ENCODE measurements at places on chromosomes 3 and 15. TPM values are rescaled to one million over a fixed set of nuclear protein-coding genes. Genes with fewer than 3 reads are reported as not detected.

Gene PLXNB1
- 5.2 TPM for total RNA-seq

Gene KLHL6
- total RNA-seq: not detected

Gene CHST13
- not detected for total RNA-seq

Gene RPL35A
- total RNA-seq: 1,064 TPM

Gene OXSM
- total RNA-seq: 10.6 TPM

Gene STRA6
- total RNA-seq: not detected

Gene C3orf18
- 6.8 TPM for total RNA-seq

- no peaks in the 10 kb centered on the region for H3K36me3 ChIP-seq
- H3K4me1 ChIP-seq: peaks cover 6% of the 10 kb centered on the region
- DNase-seq: no peak
- no peak overlapping the region for H3K4me3 ChIP-seq
These were observed 65.2 kb downstream of the TLE3 start for GRCh38 chr15:70032509-70032908.

GRCh38 chr3:29215948-29216347 is 64.9 kb upstream of the RBMS3 start:
- DNase-seq: peak; percentile 53
- H3K27me3 ChIP-seq: no peaks in the 10 kb centered on the region
- no peak overlapping the region for H3K4me3 ChIP-seq
- no peaks in the 10 kb centered on the region for H3K36me3 ChIP-seq

DNA sequence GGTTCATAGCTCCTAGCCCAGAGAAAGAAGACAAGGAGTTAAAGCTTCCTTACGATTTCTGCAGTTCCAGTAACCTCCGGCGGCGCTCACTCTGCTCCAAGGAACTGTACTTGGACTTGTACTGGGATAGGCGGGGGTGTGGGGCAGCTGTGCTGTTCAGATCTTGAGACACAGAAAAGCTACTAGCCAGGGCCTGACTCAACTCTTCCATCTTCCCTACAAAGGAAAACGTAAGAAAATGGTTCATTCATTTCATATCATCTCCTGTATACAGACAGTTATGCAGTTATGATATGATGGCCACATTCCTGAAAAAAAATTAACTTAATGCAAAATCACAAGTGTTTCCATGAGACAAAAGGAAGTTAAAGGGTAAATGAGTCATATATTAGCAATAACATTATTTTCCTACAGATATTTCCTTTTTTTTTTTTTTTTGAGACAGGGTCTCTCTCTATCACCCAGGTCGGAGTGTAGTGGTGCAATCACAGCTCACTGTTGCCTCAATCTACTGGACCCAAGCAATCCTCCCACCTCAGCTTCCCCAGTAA is 4.6 kb downstream of the SNUPN start:
- H3K27me3 ChIP-seq: no peaks in the 10 kb centered on the region
- H3K36me3 ChIP-seq: peaks cover 27% of the 10 kb centered on the region
- DNase-seq: peak; percentile 89
- H3K4me1 ChIP-seq: peaks cover 9% of the 10 kb centered on the region

GRCh38 chr3:51283421-51283820 is 101.7 kb upstream of the MANF start:
- DNase-seq: peak; percentile 11
- H3K36me3 ChIP-seq: no peaks in the 10 kb centered on the region
- H3K27me3 ChIP-seq: no peaks in the 10 kb centered on the region
- no peak overlapping the region for H3K4me3 ChIP-seq
- H3K27ac ChIP-seq: no peak overlapping the region

GRCh38 chr3:34015204-34016142 is 217.0 kb downstream of the PDCD6IP start:
- no peaks in the 10 kb centered on the region for H3K36me3 ChIP-seq
- DNase-seq: peak; percentile 39
- peaks cover 19% of the 10 kb centered on the region for H3K4me1 ChIP-seq
- H3K27me3 ChIP-seq: no peaks in the 10 kb centered on the region
- no peak overlapping the region for H3K4me3 ChIP-seq

GRCh38 chr15:61974118-61974517 is 86.1 kb downstream of the VPS13C start:
- no peaks in the 10 kb centered on the region for H3K27me3 ChIP-seq
- H3K4me1 ChIP-seq: peaks cover 3% of the 10 kb centered on the region

DNA sequence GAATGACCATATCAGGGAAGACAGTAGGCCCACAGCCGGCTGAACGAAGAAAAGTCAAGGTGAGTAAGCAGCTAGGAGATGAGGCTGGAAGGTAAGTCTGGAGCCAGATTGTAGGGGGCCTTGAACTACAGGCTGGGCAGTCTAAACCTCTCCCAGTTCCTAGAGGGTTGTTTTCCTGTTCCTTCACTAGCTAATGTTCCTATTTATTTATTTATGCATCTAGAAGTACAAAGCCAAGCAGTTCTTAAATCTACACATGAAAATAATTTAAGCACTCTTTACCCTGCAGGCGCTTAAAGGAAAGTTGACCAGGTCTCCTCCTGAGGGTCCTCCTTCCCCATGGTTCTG is 3.7 kb downstream of the ACAA1 start:
- no peak overlapping the region for H3K4me3 ChIP-seq
- no peaks in the 10 kb centered on the region for H3K27me3 ChIP-seq
- DNase-seq: no peak
- H3K4me1 ChIP-seq: peaks cover 5% of the 10 kb centered on the region

DNA sequence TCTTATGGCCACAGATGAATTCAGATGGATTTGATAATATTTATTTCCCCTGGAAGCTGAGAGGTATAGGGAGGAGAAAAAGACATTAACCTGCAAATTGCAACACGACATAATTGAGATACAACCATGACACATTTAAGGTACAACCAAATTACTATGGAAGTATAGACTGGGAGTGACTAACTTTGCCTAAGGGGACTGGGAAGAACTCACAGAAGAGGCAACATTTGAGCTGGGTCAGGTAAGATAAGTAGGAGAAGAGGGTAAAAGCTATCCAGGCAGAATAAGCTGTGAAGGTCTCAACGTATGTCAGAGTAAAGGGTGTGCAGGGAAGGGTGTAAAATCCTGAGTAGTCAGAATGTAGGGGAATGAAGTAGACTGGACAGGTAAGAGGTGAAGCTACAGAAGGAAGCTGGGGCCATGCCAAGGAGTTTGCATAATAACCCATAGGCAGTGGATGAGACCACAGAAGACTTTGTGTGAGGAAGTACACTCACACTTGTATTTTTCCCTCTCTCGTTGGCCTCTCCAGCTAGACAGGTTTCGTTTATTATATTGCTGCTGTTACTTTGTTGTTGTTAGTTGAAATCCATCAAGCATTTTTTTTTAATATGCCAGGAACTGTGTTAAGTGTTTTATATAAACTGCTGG is 28.0 kb upstream of the PTX3 start:
- no peak overlapping the region for H3K27ac ChIP-seq
- H3K36me3 ChIP-seq: no peaks in the 10 kb centered on the region
- no peaks in the 10 kb centered on the region for H3K27me3 ChIP-seq
- no peak for DNase-seq
- no peak overlapping the region for H3K4me3 ChIP-seq
- H3K4me1 ChIP-seq: peaks cover 5% of the 10 kb centered on the region

DNA sequence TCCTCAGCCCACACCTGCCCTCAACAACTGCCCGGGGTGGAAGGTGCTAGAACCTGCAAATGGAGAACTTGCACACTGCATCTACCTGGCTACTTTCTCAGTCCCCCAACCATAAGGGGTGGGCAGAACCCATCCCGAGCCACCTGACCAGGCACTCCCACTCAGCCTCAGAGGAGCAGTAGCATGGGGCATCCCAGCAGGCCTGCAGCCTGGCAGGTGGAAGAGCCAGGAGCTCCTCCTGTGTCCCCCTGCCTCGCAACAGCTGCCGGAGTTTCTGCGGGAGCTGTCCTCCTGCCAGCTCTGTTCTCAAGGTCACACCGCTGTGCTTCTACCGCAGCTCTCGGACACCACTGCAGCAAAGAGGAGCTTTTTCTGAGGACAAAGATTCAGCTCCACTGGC is 27.5 kb downstream of the RAB6B start:
- no peak overlapping the region for H3K27ac ChIP-seq
- H3K4me1 ChIP-seq: no peaks in the 10 kb centered on the region
- peaks cover 63% of the 10 kb centered on the region for H3K27me3 ChIP-seq
- no peak for DNase-seq
- no peak overlapping the region for H3K4me3 ChIP-seq

DNA sequence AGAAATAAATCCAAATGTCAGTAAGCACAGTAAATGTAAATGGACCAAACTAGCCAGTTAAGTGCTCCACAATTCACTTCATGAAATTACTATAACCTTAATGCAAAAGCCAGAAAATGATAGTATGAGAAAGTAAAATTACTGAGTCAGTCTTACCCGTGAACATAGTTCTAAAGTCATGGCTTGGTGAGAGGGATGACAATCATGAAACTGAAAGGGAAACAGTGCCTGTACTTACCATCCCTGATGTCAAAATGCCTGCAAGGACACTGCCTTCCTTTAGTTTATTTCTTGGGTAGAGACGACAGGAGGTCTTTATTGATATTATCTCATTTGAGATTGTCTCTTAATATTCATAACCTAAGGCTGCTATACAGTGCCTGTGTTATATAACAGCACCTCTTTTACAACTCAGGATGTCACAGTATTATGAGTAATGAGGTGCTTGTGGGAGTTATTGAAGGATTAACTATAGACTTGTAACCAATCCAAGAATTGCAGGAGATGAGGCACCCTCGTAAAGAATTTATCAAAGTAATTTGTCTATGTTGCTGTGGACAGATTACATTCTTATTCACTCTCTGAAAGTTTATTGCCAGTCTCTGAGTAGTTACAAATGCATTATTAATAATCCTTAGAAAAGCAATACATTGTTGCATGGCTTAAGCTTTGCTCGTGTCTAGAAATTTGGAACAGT is 142.9 kb upstream of the BFSP2 start:
- no peaks in the 10 kb centered on the region for H3K27me3 ChIP-seq
- H3K27ac ChIP-seq: no peak overlapping the region
- no peak for DNase-seq
- H3K4me3 ChIP-seq: no peak overlapping the region
- no peaks in the 10 kb centered on the region for H3K36me3 ChIP-seq

GRCh38 chr3:42402394-42403096 is 7.9 kb downstream of the LYZL4 start:
- no peak for DNase-seq
- H3K36me3 ChIP-seq: no peaks in the 10 kb centered on the region
- no peaks in the 10 kb centered on the region for H3K27me3 ChIP-seq
- no peak overlapping the region for H3K27ac ChIP-seq

GRCh38 chr15:99106417-99107220 is 1.7 kb downstream of the SYNM start:
- peak overlapping the region; percentile 60 for H3K4me3 ChIP-seq
- H3K4me1 ChIP-seq: peaks cover 2% of the 10 kb centered on the region
- no peaks in the 10 kb centered on the region for H3K36me3 ChIP-seq
- H3K27me3 ChIP-seq: peaks cover 6% of the 10 kb centered on the region
- H3K27ac ChIP-seq: no peak overlapping the region

DNA sequence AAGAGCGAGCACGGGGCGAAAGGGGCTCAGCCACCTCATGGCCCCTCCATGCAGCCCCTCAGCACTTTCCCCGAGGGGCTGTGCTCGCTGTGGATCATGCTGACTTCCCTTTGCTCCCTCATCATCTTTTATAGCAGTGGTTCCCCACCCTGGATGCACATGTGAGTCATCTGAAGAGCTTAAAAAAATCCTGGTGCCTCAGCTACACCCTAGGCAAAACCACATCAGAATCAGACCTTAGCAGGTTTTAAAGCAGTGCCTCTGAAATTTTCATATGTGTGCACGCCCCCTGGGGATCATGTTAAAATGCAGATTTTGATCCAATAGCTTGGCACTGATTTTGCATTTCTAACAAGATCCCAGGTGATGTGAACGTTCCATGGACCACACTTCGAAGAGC is 50.9 kb downstream of the FEM1B start:
- no peak overlapping the region for H3K4me3 ChIP-seq
- no peaks in the 10 kb centered on the region for H3K27me3 ChIP-seq
- peaks cover 7% of the 10 kb centered on the region for H3K36me3 ChIP-seq
- peaks cover under 1% of the 10 kb centered on the region for H3K4me1 ChIP-seq

DNA sequence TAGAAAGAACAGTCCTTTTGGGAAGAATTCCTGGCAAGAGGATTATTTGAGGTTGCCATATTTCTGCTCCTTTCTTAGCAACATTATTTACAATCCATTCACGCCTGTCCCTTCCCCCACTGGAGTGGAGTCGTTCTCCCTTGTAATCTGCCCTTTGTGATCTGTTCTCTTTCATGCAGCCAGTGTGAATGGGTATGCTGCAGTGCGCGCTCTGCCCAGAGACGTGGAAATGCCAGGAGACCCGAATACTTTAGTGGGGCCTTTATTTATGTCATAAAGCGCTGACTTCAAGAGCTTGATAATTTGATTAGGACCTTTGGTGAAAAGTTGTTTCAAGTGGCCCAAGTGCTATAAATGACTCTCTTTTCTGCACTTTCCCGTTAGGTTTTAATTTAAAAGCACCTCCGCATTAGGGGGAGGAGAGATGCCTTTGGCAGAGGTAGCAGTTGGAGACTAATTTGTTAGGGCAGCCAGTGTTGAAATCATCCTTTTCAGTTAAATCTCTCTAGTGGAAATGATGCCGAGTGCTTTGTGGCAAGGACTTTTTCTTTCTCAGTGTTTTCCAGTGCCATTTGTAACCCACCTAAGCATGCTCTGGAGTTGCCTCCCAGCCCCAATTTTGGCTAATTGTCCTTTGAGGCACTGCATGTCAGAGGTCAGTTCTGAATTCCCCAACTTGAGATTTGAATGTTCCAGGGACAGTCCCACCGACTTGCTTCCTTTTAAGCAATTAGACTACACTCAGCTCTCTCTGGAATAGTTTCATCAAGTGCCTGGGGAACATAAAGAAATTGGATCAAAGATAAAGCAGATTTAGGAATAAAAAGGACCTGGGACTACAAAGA is 52.4 kb downstream of the PSMD6 start:
- no peak for DNase-seq
- peaks cover 32% of the 10 kb centered on the region for H3K4me1 ChIP-seq
- H3K27ac ChIP-seq: no peak overlapping the region
- peaks cover 7% of the 10 kb centered on the region for H3K36me3 ChIP-seq
- no peaks in the 10 kb centered on the region for H3K27me3 ChIP-seq

- H3K27me3 ChIP-seq: no peaks in the 10 kb centered on the region
- peaks cover 5% of the 10 kb centered on the region for H3K4me1 ChIP-seq
These were observed 267.0 kb downstream of the PTPRG start for GRCh38 chr3:61828184-61828874.

DNA sequence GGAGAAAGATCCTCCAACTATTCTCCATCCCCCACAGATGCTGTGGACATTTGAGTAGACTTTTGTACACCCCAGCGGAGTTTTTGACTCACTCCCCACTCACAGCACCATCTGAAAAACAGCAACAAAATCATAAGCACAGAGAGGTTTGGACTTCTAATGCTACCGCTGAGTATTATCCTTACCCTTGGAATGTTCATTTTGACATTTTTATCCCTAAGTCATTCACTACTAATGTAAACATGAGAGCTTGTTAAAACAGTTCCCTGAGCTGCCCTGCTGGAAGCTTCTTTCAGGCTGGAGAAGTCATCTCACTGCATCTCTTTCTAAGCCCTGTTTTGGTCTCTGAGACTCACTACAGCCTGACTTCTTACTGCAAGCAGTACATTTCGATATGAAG is 1045.9 kb downstream of the MCTP2 start:
- no peaks in the 10 kb centered on the region for H3K27me3 ChIP-seq
- peak overlapping the region; percentile 86 for H3K27ac ChIP-seq
- peak; percentile 98 for DNase-seq
- peaks cover 16% of the 10 kb centered on the region for H3K4me1 ChIP-seq
- no peak overlapping the region for H3K4me3 ChIP-seq
